ENCODE measurements at places on chromosomes 16 and 17. TPM values are rescaled to one million over a fixed set of nuclear protein-coding genes. Genes with fewer than 3 reads are reported as not detected.

The KCNG4 gene
- total RNA-seq = not detected

The FBF1 gene
- 8.0 TPM for total RNA-seq

The HOXB3 gene
- total RNA-seq = 4.6 TPM

The MT1H gene
- not detected for total RNA-seq

The SLC13A5 gene
- 0.29 TPM for total RNA-seq

The CTRB1 gene
- total RNA-seq = not detected

The CIBAR2 gene
- total RNA-seq = not detected

The PPL gene
- total RNA-seq = 5.4 TPM

The SEBOX gene
- not detected for total RNA-seq

The ACSM5 gene
- total RNA-seq = not detected

The CYGB gene
- 1.0 TPM for total RNA-seq

The SNAI3 gene
- total RNA-seq = not detected

The SULT1A3 gene
- 8.7 TPM for total RNA-seq

The ADGRG1 gene
- 191 TPM for total RNA-seq

The SLC46A1 gene
- 16.3 TPM for total RNA-seq

The CBFA2T3 gene
- 0.43 TPM for total RNA-seq

The PLA2G10 gene
- not detected for total RNA-seq

The VTN gene
- 16.5 TPM for total RNA-seq

The GCGR gene
- total RNA-seq = 0.55 TPM

The WSCD1 gene
- total RNA-seq = 3.9 TPM

Measured in A549 treated with GW870086 at 1 μM for 4 hours (cell line).